B cell (primary cell): ENCODE measurements at places on chromosomes 4 and X.
A peak's percentile ranks its signal among the peaks of the same experiment; 100 is the strongest.

GRCh38 chrX:74515356-74515755, 94.1 kb downstream of the SLC16A2 start:
- no peak for DNase-seq

DNA sequence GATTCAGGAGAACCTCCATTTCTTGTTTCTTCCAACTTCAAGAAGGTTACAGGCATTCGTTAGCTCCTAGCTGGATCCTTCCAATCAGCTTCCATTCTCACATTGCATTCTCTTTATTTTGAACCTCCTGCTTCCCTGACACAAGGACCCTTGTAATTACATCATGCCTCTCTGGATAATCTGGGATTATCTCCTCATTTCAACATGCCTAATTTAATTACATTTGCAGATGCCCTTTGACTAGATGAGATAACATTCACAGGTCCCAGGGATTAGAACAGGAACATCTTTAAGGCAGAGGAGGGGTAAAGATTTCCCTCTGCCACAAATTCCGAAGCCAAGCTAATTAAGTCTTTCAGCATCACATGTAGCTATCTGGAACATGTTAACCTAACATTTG, 753.8 kb upstream of the PCDH7 start:
- no peak for DNase-seq

DNA sequence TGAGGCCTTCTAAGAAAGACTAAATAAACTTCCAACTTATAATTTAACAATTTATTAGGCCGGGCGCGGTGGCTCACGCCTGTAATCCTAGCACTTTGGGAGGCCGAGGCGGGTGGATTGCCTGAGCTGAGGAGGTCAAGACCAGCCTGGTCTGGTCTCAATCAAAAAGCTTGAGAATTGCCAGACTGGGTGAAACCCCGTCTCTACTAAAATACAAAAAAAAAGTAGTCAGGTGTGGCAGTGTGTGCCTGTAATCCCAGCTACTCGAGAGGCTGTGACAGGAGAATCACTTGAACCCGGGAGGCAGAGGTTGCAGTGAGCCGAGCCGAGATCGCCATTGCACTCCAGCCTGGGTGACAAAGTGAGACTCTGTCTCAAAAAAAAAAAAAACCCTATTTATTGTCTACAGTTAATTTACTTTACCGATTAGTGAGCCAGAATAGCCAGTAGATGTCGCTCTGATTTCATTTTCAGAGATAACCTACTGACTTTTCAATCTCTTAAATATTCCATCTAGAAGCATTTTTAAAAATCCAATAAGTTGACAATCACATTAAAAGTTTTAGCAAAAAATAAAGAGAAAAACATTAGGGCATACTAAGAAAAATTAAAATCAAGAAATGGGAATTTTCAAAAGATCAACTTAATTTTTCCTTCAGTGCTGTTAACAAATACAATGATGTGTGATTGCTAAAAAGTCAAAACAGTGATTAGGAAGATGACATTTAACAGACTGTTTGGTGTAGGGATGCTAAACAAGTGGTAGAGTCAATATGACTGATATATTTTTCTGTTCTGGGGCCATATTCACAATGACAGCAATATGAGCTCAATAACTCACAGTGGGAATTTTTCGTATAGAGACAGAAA, 4.3 kb upstream of the SHROOM3 start:
- peak; percentile 65 for DNase-seq

GRCh38 chrX:12411831-12412230, 273.6 kb downstream of the FRMPD4 start:
- no peak for DNase-seq

GRCh38 chrX:16651391-16652024, 1.6 kb downstream of the S100G start:
- DNase-seq = no peak

DNA sequence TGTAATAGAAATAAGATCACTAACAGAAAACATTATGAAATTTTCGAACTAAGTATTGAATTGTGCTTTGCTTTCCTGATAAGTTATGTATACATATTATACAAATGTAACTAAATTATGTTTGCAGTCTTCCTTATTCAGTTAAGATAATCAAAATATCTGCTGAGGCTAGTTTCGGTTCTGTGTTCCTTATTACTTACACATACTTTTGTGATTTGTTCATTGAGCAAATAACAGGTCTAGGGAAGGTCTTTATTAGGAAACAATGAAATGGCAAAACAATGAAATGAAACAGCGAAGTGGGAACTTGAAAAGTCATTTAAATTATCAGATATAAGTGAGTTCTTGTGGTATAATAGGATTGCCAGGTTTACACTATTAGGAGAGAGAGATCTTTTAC, 352.4 kb downstream of the GRIA2 start:
- DNase-seq = no peak

GRCh38 chr4:85474356-85474755, 594 bp upstream of the ARHGAP24 start:
- no peak for DNase-seq
